ENCODE measurements at places on chromosomes 3 and 15.

GRCh38 chr3:194974468-194975135 lies 288.9 kb downstream of the FAM43A start:
- no peak for DNase-seq

- no peak for DNase-seq
These were observed 72.8 kb downstream of the POLQ start for GRCh38 chr3:121473001-121473400.

DNA sequence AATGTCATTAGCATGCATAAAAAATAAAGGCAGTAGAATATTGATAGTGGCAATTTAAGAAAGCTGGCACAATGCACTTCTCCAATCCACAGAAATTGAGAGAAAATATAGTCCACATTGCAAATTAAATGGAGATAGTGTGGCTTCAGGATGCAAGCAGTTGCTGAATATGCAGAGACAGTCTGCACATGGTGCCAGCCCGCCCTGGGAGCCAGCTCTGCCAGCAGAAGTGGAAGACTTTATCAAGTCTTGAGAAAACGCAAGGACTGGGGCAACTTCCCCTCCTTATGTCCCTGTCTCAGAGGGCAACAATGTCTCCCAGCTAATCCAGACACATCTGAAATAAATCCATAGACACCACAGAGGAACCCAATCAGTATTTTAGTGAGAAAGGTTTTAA lies 57.2 kb downstream of the MB21D2 start:
- no peak for DNase-seq

GRCh38 chr3:57709559-57709958 lies 16.7 kb upstream of the DENND6A start:
- DNase-seq, result no peak

DNA sequence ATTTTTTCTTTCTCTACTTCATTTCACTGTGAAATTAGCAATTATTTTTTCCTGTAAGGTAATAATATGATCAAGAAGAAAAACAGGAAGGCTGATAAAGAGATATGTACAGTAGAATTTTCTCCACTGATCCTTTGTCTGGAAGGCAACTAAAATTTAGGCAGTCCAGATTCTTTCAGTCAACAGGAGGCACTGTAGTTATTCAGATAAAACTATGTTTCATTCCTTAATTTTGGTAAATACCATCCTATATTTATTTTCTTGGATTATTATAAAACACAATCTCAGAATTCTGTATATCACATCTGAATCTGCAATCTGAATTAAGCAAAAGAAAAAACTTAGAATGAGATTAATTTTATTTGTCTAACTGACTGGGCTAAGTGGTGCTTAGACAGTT lies 343.2 kb downstream of the LSAMP start:
- no peak for DNase-seq

GRCh38 chr3:80190051-80190450 lies 422.3 kb upstream of the ROBO1 start:
- DNase-seq, result no peak

DNA sequence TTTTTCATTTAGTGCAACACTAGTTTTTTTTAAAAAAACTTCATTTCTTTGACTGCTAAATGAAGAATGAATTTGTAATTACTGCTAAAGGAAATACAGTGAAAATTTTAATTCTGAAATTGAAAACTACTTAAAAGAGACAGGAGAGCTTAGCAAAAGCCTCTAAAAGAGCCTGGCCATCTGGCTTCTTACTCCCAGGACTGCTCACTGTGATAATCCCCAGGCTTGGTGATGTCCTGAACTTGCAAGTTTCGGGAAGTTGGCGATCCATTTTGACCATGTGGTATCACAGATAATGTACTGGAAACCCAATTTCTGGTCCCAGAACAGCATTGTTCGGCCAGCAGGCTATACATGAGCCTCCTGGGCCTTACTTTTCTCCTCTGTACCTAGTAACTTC lies 292.1 kb downstream of the FGF12 start:
- no peak for DNase-seq

GRCh38 chr15:51775967-51776816 lies 24.8 kb downstream of the TMOD2 start:
- peak; percentile 51 for DNase-seq

GRCh38 chr3:29754346-29754745 lies 473.5 kb downstream of the RBMS3 start:
- no peak for DNase-seq

- no peak for DNase-seq
These were observed 93.2 kb upstream of the MBNL1 start for GRCh38 chr3:152175528-152175889.

- DNase-seq, result no peak
These were observed 1.1 kb upstream of the SSUH2 start for GRCh38 chr3:8645712-8646111.

- no peak for DNase-seq
These were observed 27.5 kb downstream of the MELTF start for GRCh38 chr3:197001972-197002700.

- no peak for DNase-seq
These were observed 102.7 kb upstream of the CHD2 start for GRCh38 chr15:92797168-92798052.

GRCh38 chr15:91975241-91975978 lies 121.9 kb downstream of the SLCO3A1 start:
- no peak for DNase-seq

DNA sequence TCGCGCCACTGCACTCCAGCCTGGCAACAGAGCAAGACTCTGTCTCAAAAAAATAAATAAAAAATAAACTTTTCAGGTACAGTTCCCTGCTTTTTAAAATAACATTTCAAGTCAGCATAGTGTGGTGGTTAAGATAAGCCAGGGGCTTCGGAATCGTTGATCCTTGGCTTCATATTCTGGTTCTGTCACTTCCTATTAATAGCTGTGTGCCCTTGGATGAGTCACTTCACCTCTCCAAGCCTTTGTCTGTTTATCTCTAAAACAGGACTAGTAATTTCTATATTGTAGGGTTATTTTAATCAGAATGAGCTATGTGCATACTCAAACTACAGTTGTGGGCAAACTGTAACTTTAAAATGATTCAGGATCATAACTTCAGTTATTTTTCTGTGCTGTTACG lies 53.8 kb upstream of the SENP5 start:
- DNase-seq, result no peak

- DNase-seq, result no peak
These were observed 25.3 kb downstream of the RBPMS2 start for GRCh38 chr15:64749999-64750657.

DNA sequence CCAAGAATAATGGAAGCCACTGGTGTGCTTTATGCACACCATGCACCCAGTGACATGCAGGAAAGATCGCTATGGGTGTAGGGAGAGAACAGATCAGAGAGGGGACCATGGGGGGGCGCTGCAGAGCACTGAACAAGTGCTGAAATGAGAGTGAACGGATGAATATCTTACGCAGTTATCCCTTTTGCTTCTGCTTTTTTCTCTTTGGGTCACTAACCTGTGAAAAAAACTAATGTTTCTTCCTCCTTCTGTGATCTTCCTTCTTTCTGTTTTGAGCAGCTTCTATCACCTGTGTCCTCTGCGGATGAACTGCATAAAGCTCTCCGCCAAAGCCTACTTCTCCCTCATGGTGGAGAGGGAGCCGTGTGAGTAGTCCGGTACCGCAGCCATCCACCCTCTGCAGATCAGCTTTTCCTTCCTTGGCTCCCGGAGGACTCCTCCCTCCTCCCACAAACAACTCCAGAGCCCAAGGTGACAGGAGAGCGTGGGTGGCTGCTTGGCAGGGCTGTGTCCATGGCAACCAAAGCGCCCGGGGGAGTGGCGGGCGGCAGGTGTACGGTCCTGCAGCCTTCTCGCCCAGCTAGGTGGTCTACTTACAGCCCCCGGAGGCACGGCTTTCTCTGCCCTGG lies 106.2 kb downstream of the DGKG start:
- DNase-seq, result no peak

GRCh38 chr3:34207806-34208205 lies 409.4 kb downstream of the PDCD6IP start:
- no peak for DNase-seq

DNA sequence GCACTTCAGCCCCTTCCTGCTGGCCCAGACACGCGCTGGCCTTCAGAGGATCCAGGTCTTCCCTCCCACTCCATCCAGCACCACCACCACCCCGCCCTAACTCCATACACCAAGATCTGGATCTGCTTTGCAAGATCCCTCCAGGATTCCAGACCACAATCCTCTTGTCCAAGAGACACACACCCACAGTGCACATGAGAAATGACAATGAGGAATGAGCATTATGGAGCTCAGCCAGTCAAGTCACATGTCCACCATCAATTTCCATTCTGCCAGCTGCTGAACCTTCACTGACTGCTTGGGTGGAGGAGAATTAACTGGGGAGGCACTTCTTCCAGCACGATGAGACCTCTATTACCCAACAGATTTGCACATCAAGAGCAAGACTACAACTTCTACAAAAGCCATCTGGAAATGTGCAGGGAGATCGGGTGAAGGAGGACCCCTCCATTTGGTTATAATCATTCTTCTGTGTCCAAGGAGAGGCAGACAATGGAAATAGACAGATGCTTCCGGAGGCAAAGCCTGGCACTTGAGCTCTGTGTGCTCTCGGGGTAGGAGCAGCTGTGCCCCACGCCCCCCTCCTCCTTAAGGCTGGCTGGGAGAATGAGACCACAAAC lies 12.3 kb upstream of the SPATA12 start:
- no peak for DNase-seq

GRCh38 chr3:132399054-132399929 lies 18.0 kb upstream of the DNAJC13 start:
- no peak for DNase-seq

DNA sequence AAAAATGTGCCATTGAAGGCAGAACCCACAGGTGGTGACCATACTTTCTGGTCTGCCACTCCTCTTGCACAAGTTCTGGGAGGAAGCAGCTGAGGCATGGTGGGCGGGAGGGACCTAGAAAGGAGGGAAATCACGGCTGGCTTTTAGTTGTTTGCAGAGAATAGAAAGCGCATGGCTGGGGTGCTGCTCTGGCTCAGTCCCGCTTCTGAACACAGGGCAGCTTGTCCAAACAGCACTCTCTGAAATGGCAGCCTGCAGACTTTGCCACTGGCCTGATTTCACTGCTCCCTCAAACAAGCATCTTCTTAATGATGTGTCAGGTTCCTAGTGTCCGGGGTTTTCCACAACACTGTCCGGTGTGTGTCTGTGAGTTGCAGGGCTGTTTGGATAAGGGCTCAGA lies 76.7 kb downstream of the AAGAB start:
- DNase-seq, result no peak

DNA sequence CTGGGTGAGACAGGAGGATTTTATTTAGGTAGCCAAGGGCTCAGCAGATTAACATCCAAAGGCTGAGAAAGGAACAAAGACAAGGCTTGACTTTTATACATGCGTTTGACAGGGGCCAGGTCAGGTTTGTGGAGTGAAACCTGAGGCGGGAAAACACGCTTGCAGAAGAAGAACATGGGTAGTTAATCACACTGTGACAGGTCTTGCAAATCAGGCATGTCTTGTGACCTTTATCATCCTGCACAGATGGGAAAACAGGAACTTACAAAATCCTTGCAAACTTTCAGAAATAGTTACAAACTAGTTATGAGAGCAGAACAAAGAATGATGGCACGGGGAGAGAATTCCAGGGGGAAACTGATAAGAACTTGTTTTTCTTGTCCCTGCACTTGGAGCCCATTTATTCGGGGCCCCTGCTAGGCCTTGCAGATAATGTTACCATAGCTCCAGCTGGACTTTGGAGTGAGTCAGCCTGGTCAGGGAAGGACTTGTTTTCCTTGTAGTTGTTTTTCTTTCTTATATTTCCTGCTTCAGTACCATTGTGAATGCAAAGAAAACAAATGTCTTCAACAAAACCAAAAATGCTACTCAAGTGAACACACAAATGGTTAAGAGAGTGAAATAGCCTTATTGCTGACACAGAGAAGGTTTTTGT lies 965.9 kb upstream of the ROBO1 start:
- no peak for DNase-seq

DNA sequence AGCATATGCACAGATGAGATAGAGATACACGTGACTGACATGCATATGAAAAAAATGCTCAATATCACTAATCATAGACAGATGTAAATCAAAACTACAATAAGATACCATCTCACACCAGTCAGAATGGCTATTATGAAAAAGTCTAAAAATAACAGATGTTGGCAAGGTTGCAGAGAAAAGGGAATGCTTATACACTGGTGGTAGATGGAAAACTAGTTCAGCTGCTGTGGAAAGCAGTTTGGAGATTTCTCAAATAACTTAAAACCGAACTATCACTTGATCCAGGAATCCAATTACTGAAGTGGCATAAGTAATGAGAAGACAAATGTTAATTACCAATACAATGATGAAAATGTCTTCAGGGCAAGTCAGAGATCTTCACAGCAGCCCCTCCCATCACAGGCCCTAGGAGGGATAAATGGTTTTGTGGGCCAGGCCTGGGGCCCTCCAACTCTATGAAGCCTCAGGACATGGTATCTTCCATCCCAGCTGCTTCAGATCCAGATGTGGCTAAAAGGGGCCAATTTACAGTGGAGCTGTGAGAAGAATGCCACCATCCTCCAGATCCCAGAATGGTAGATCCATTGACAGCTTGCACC lies 71.4 kb upstream of the PLSCR4 start:
- DNase-seq, result no peak

- no peak for DNase-seq
These were observed 26.9 kb upstream of the THRB start for GRCh38 chr3:24521420-24522145.

- DNase-seq, result no peak
These were observed 76.6 kb downstream of the WWTR1 start for GRCh38 chr3:149581248-149581647.

- DNase-seq, result peak; percentile 48
These were observed 18.9 kb upstream of the TGM5 start for GRCh38 chr15:43285609-43286037.

DNA sequence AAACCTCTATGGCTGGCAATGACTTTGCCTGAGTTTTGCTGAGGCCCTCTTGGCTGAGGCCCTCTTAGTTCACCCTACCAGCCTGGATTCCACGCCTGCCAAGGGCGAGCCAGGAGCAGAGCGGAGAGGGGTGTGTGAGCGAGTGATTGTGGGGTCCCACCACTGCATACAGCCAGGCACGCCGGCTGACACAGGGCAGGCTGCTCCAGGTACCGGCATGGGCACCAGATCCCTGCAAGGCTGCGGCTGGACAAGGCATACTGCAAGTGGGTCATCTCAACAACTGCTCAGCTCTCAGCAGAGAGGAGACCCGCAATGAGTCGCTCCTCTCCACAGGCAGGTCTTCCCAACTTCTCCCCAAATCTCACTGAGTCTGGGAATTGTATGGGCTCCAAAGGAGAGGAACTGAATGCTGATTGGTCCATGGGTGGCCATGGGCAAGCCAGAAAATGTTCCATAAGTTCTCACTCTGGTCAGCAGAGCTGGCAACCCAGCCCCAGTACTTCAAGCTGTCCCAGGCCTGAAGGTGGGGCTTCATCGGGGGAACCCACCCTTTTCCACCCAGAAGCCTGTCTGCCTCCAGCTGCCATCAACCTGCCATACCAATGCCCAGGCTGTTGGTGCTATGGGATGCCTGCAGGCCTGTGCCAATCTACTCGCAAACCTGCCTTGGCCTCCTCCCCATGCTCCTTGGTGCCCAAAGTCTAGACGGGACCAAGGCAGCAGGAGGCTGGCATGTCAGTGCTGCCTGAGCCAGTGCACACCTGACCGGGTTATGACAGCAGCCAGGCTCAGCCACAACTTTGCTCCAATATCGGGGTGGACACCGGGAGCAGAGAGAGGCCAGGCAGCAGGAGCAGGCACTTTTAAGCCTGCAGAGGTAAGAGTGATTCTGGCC lies 1273.6 kb upstream of the GBE1 start:
- DNase-seq, result no peak

Data from activated CD8-positive, alpha-beta memory T cell treated with anti-CD3 and anti-CD28 coated beads, Interleukin-2, amount 50 U/mL, for 4 hours (primary cell).